ENCODE measurements at places on chromosomes 5 and 9. TPM values are rescaled to one million over a fixed set of nuclear protein-coding genes. Genes with fewer than 3 reads are reported as not detected.

GRCh38 chr5:56206126-56206910 lies 26.8 kb downstream of the ANKRD55 start:
- no peak for DNase-seq

DNA sequence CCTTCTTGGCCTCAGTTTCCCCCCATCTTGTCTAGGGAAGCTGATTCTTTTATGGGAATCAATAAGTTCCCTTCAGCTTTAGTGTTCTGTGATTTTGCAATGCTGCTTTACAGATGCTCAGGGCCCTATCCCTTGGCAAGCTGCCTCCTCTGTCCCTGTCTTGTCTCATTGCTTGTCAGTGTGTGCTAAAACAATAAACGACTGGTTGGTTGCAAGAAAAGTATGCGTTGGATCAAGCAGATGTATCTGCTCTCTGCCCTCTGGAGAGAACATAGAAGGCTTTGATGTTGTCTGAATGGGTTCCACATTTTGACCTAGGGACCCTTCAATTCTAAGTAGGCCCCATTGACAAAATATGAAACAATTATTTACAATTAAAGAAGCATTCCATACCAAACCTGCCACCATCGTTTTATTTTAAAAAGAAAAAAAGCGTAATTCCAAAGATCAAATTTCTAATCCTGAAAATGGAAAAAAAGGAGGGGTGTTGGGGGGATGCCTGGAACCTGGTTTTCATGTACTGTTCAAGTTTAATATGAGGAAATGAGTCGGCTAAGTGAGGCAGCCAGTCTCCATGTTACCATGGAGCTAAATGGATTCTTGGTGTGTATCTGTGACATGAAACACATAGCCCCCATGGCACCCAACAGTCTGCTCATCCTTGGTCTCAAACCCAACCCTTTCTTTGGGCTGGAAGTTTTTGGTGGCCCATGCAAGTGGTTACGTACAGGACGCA lies 31.2 kb upstream of the TARS1 start:
- no peak for DNase-seq

The MTREX gene
- total RNA-seq: 68.4 TPM

The RLN1 gene
- total RNA-seq: not detected

GRCh38 chr9:105445203-105445881 lies 2.5 kb upstream of the FSD1L start:
- no peak for DNase-seq

GRCh38 chr9:99057665-99058625 lies 47.0 kb upstream of the TGFBR1 start:
- peak; percentile 52 for DNase-seq

DNA sequence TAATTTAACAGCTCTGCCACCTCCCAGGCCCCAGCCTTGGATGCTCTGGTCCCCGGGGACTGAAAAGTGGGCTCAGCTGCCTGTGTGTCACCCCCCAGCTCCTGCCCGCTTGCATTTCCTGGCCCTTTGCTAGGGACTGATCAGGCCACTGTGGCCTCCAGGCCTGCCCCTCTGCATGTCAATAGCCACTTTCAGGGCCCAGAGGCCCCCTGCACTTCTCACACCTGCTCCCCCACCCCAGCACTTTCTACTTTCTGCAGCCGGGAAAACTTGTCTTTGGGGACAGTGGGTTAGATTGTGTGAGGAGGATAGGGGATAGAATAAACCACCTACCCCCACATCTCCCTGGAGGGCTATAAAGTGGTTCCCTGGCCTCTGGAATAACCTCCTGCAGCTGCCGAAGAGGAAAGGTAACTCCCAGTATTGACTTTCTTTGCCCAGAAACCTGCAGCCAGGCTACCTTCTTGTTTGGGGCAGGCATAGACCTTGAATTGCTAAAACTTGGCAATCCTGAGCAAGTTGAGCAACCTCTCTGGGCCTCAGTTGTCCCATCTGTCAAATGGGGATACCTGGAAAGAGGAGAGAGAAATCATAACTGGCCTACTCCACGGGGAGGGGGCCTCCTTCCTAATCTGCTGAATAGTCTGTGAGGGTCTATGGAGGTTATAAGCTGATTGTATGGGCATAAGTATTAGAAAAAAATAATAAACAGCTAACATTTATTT lies 7.8 kb downstream of the AIF1L start:
- no peak for DNase-seq

GRCh38 chr5:43623048-43623680 lies 20.2 kb downstream of the NNT start:
- DNase-seq: no peak

DNA sequence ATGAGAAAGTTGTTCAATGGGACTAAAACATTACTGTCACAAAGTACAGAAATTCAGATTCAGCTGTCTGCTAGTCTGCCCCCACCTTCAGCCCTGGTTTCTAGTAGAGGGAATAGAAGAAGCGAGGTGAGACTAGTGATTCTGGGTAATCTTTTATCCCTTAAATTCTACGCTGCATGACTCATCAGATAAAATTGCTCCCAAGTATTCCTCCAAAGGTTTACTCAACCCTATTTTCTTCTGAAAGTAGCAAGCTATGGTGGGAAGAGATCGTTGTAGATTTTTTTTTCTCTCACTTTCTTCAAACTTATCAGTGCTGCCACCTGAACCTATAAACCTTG lies 318.9 kb upstream of the RIOK2 start:
- no peak for DNase-seq

DNA sequence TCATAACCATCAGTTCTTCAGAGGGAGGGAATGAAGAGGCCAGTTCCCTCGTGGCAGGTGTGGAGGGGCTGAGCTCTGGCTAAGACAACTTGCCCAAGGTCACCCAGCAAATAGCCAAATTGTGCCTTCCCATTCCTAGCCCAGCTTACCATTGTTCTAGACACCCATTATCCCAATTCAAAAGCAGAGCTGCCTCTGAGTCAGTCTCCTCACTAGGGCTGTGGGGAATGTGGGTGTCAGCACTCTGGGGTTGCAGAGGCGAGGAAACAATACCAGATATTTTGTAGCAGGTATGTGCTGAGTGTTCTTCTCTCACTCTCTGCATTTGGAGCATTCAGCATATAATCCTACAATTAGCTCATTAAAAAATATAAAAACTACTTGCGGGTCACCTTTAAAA lies 270.8 kb downstream of the PSAT1 start:
- no peak for DNase-seq

DNA sequence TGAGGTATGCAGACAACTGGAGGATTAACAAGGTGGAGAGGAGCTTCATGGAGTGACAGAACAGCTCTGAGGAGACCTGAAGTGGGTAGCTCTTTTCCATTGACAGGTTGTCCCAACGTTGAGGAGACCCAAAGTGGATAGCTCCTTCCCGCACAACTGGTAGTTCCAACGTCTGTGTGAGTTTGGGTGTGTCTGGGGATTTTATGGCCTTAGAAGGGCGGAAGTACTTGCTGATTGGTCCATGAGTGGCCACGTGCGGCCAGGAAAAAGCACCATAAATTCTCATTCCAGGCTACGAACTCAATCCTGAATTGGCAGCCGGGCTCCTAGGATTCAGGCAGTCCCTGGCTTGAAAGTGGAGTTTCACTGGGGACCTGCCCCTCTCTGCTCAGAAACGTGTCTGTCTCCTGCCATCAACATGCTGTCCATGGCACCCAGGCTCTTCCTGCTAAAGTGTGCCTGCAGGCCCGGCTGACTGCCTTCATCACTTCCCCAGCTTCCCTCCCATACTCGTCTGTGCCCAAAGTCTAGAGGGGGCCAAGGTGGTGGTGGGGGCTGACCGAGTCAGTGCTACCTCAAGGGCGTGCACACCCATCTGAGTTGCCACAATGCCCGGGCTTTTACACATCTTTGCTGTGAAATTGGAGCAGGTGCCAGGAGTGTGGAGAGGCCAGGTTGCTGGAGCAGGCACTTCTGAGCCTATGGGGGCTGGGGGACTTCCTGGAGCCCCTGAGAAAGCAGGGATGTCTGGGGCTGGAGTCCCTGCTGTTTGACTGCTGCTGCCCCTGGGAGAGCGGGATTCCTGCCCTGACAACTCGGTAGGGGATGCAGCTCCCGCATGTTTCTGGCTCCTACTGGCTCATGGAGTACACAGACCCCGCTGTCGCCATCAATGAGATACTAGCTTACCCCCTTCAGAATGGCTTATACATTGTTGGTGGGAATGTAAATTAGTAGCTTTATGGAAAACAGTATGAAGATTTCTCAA lies 2034.6 kb upstream of the ACO1 start:
- DNase-seq: no peak

The QRFP gene
- not detected for total RNA-seq

DNA sequence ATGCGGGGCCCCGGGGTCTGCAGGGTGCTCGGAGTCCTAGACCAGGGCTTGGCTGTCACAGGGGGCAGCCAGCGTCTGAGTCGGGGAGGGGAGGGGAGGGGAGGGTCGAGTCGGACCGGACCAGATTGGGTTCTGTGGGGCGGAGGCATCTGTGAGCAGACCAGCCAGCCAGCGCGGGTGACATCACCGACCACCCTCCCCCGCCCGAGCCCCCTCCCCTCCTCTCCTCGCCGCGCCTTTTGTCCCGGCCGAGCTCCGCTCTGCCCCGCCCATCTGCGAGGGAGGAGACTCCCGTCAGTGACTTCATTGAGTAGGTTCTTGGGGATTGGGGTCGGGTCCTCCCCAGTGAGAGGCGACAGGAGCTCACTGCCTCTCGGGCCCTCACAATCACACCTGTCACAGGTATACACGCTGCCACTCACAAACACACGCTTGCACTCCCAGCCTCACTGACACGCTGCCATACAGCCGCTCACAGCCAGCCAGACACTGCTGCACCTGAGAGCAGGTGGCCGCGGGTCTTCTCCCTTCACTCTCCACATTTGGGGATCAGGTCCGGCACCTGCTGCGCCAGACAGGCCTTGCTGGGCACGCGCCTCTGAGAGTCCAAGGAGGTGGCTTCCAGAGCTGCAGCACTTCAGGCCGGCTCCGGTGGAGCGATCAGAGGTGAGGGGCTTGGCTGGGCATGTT lies 546 bp downstream of the DNAJB5 start:
- DNase-seq: peak; percentile 32

The IFNA13 gene
- not detected for total RNA-seq

The HEMGN gene
- total RNA-seq: not detected

- DNase-seq: no peak
Measured at GRCh38 chr9:84079994-84080393, 99.4 kb downstream of the RMI1 start.

GRCh38 chr5:176733406-176734262 lies 76.7 kb upstream of the UNC5A start:
- DNase-seq: no peak

- no peak for DNase-seq
Measured at GRCh38 chr5:127561254-127561653, 43.8 kb downstream of the PRRC1 start.

GRCh38 chr9:111798786-111799185 lies 4.0 kb upstream of the SHOC1 start:
- no peak for DNase-seq

The NEUROG1 gene
- not detected for total RNA-seq

DNA sequence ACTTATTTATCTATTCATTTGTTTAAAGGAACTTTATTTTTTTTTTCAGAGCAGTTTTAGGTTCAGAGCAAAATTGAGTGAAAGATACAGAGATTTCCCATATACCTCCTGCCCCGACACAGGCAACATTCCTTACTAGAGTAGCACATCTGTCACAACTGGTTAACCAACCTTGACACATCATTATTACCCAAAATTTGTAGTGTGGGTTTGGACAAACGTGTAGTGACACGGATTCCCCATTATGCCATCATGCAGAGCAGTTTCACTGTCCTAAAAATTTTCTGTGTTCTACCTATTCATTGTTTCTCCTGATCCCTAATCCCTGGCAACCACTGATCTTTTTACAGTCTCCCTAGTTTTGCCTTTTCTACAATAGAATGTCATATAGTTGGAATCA lies 57.3 kb upstream of the LHFPL2 start:
- no peak for DNase-seq
